CD4-positive, alpha-beta T cell treated with Interleukin-4 for 1 hour (primary cell): ENCODE measurements at places on chromosomes 3 and 15.

- DNase-seq, result no peak
Observed at GRCh38 chr3:38990621-38991020, 61.1 kb downstream of the SCN11A start.

- no peak for DNase-seq
Observed at GRCh38 chr3:59006634-59007517, 42.9 kb downstream of the CFAP20DC start.

DNA sequence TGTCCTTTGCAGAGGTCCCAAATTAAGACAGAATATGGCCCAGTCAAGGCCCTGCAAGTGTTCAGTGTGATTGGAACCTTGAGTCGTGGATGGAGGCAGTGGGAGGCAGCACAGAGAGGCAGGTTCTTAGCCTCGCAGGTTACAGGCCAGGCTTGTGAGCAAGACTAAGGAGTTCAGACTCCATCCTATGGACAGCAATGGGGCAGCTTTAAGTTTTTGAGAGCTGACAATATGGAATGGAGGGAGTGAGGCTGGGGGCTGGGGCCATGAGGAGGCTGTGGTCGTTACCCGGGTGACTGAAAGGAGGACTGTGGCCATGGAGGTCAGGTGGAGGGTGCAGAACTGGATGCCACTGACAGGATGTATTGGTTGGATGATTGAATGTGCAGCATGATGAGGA, 74.1 kb upstream of the PRR23C start:
- no peak for DNase-seq

GRCh38 chr3:193230610-193231009, 10.4 kb upstream of the PLAAT1 start:
- no peak for DNase-seq

DNA sequence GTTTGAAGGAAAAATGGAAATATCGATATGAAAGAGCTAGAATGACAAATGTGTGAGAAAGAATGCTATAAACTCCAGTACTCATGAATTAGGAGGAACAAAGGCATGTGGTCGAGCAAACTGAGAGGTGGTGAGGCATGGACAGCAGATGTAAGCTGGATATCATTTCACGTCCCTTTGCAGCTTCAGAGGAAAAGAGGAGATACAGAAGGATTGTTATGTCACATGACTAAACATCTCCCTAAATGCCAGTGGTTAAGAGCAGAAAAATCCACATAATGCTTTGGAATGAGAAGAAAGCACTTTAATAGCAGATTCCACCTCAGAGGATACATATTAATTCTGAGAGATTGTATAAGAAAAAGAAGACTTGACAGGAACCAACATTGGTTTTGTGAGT, 248.7 kb downstream of the ZIC4 start:
- no peak for DNase-seq

- DNase-seq, result no peak
Observed at GRCh38 chr3:119468041-119468440, 722 bp upstream of the POGLUT1 start.

DNA sequence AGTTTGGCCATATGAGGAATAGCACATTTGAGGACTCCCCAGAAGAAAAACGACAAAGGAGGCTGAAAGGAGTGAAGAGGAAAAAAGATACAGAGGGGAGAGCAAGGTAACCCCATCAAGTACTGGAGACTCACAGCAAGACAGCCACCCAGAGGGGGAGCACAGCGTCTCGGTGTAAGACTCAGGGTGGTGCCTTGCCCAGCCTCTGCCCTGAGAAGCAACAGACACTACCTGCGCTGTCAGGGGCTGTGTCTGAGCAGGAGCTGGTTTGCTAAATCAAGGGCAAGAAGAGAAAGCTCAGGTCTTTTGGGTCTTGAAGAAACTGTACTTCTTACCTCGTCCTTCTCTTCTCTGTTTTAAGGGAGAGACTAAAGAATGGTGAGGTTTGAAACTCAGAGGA, 27.9 kb downstream of the FBXO45 start:
- no peak for DNase-seq

- no peak for DNase-seq
Observed at GRCh38 chr15:74127954-74128784, 2.2 kb upstream of the ISLR2 start.

- DNase-seq, result no peak
Observed at GRCh38 chr3:196284396-196284795, 3.1 kb downstream of the PCYT1A start.

DNA sequence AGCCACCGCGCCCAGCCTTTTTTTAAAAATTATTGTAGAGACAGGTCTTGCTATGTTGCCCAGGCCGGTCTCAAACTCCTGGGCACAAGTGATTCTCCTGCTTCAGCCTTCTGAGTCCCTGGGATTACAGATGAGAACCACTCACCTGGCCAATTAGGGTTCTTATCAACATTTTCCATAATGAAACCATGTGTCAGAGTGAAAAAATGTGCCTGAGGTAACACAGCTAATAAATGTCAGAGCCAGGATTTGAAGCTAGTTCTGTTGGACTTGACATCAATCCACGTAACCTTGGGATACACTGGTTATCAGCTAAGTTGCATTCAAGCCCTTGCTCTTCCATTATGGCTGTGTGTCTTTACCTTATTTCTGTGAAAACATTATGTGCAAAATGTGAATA, 29.1 kb downstream of the CHST14 start:
- no peak for DNase-seq

- DNase-seq, result no peak
Observed at GRCh38 chr3:170258105-170258487, 35.9 kb downstream of the PRKCI start.

DNA sequence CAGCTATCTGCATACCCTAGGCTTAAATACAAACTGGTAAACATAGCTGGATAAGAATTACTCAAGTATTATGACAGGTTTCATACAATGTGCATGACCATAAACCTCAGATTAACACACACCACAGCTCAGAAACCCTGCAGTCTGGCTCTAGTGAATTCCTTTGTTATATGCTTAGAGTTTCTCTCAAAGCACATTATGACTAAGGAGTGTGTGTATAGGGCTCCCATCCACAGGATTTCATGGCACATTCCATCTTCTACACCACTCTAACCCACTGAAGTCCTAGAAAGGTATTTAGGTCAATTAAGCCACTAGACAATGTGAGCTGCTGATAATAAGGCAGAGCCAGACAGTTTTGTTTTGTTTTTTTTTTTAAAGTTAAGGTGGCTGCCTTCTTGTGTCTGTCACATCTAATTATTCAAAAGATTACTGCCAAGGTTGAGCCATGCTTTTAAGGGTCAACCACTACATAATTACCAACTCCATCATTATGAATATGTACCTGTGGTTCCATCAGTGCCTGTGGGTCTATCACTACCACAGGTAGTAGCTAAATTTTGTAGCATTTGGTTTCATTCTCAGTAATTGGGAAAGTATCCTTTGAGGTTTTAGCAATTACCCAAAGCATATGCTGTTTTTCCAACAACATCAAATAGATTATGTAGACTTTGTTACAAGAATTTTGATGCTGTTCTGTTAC, 107.0 kb downstream of the ALCAM start:
- DNase-seq, result no peak

DNA sequence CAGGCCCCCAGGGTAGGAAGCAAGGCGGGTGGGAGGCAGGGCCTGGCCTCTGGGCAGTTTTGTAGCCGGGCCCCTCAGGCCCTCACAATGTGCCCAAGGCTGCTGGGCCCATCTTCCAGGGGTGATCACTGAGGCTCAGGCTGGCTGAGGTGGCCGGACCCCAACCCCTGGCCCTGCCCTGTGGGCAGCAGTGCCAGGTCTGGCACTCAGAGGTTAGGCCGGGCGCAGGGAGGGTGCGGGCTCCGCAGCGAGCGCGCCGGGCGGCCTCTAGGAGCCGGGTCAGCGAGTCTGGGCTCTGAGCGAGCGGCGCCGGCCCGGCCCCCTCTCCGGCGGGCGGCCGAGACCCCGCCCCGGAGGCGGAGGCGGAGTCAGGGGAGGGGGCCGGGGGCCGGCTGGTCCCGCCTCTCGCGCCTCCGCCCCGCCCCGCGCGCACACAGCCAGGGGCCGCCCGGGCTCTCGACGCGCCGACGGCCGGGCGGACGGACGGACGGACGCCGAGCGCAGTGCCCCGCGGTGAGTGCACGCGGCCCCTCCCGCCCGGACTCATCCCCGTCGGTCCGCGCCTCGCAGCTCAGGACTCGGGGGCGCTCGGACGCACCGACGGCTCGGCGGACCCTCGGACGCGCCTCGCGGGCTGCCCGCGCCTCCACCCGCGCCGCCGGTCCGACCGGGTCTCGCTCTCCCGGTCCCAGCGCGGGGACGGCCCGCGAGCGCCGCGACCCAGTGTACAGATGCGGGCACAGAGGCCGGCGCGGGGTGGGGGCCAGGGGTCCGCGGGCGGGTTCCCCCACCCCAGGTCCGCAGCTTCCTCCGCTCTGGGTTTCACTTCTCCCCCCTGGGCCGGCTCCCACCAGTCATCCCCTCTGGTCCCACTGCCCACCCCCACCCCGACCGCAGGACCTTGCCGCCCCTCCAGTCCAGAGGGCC, at the start of gene FBLN2:
FBLN2 (plus strand) TSS at position 430 of the 927 bp plus-strand sequence. CDS start 21,231 bp downstream, outside the sequence.
- DNase-seq, result no peak

DNA sequence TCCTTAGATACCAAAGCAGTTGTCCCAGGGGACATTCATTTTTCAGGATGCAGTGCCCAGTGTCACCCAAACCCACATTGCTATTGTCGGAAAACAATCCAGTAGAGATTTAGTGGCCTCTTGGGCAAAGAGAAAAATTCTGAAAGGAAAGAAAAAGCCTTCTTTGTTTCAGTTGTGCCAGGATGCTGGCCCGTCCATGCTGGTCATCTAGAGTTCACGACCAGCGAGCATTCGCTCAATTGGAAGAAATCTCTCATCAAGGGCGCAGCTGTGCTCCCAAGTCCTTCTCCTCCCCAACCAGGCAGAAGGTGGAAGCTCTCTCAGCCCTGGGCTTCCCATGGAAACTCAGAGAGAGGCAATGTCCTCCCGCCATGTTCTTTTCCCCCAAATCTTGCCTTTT, 123.7 kb downstream of the MTHFS start:
- no peak for DNase-seq

GRCh38 chr3:127574880-127575878, 15.4 kb downstream of the TPRA1 start:
- DNase-seq, result peak; percentile 92

GRCh38 chr3:9912294-9912935, 4.5 kb upstream of the IL17RC start:
- DNase-seq, result peak; percentile 42

DNA sequence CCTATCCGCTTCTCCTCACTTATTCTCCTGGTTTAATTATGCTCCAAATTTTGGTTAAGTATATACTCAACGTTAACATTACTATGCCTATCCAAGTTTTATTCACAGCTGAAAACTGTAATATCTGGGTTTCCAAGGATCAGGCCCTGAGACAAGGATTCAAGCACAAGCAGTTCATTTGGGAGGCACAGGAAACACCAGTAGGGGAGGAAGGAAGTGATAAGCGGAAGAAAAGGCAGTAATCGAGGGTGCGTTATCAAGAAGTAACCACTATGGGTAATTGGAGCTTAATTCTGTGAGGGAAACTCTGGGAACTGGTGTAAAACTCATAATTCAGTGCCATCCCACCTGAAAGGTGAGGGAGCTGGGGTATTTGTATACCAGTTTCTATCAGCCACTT, 120.3 kb downstream of the KCNAB1 start:
- no peak for DNase-seq

- no peak for DNase-seq
Observed at GRCh38 chr3:59443618-59444293, 393.9 kb upstream of the CFAP20DC start.
